ENCODE measurements at places on chromosomes 12 and 14.

DNA sequence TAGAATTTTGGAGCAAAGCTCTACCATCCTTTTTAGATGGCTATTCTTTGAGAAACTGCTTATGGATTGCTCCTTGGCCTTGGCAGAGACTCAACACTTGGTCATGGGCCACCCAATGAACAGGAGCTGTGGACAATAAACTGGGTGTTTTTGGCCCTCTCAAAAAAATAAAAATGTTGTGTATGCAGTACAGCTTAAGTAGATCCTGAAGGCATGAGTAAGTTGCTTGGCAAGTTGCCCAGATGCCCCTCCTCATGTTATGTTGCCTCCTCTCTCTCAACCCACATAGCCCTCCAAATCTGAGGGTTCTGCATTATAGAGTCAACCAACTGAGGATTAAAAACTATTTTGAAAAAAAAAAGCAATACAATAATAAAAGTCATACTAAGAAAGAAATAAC, 124.9 kb downstream of the ATP23 start:
- no peak for DNase-seq

DNA sequence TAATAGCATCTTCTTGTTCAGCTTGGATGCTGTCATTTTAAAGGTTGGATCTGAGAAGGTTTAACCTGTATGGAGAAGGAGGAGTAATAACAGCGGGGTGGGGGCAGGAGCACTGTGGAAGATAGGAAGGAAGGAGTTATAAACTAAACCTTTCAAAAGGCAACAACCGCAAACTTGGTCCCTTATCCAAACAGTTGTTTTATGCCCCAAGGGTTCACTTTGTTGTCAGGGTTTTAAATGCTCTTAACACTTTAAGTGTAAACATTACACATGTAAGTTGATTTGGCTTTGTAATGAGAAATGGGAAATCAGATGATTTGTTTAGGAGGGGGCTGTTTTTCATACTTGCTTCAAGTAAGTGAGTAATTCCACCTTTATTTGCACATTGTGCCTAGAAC, 3.0 kb downstream of the NPAS3 start:
- no peak for DNase-seq

DNA sequence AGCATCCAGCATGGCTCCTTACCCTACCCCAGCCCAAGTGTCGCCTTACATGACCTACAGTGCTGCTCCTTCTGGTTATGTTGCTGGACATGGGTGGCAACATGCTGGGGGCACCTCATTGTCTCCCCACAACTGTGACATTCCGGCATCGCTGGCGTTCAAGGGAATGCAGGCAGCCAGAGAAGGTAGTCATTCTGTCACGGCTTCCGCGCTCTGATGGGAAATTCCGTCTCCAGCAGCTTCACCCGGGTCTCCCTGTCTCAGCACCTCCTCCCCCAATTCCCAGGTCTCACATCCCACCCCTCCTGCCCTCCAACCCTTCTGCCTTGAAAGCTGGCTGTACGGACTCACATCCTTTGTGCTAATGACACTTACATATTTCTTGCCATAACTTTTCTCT, 14.6 kb downstream of the PAX9 start:
- no peak for DNase-seq

DNA sequence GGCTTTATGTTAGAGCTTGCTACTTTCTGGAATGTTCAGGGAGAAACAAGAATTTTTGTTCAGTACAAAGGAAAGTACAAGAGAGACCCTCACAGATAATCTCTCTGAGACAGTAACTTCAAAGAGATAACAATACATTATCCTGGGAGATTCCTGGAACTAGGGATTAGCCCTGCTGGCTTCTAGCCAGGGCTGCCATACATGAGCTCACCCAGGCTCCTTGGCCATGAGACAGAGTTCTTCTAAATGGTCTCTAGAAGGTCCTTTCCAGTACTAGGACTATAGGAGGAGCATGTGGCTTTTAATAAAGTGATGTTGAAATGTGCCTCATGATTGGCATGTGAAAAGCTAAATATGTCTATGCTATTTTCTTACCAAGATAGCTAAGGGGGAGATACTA, 342.5 kb downstream of the EMP1 start:
- no peak for DNase-seq
